ENCODE measurements at places on chromosomes 6 and 20.

DNA sequence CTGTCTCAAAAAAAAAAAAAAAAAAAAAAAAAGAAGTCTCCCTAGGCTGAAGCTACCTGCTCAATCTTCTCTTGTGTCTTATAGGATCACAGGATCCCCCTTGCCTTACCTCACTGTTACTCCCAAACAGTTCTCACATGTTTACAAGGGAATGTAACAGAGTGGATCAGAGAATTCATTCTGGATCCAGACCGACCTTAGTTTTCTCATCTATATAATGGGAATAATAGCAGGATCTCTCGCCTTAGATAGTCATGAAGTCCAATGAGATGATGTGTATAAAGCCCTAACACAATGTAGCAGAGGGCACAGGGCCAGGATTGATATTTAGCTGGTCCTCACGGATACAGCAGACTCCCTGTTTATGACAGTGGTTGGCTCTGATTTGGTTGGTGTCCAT is 2.3 kb upstream of the FAM110A start:
- DNase-seq: no peak

GRCh38 chr6:163572612-163573011 is 158.1 kb downstream of the QKI start:
- no peak for DNase-seq

GRCh38 chr6:105274678-105275077 is 94.9 kb upstream of the POPDC3 start:
- no peak for DNase-seq

DNA sequence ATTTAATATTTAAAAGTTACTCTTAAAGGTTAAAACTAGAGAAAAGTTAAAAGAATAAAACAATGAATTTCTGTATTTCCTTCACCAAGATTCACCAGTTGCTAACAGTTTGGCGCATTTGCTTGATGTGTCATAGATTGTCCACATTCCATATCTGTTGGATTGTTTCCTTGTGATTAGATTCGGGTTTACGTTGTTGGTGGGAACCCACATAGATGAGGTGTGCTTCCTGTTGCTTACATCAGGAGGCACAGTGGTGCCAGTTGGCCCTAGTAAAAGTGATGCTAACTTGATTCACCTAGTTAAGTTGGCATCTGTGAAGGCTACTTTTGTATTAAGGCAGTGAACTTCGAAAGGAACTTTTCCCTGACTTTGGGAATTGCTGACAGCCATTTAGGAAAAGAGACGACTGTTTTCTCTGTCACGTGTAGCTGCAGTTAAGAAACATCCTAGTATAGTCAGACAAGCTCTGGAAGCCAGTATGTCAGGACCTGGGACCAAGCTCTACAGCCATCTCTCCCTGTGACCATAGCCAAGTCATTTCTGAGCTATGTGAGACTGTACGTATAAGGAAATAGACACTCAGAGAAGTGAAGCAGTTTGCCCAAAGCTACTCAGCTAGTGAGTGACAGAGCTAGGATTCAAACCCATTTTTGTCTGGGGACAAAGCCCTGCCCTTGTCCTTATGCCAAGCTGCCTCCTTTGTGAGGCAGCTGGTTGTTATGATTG is 49.0 kb downstream of the PPARD start:
- DNase-seq: no peak

Measured in natural killer cell treated with Interleukin-12 subunit alpha and Interleukin-12 subunit beta and Interleukin-15 and Interleukin-18, amount 100 ng/mL, for 72 hours (primary cell).